ENCODE measurements at places on chromosomes 3 and 15.

- DNase-seq: no peak
These were observed 3.4 kb upstream of the MGLL start for GRCh38 chr3:127825756-127826155.

- no peak for DNase-seq
These were observed 130.8 kb downstream of the SNRK start for GRCh38 chr3:43417133-43417532.

GRCh38 chr3:119297169-119297568 lies 3.0 kb downstream of the ARHGAP31 start:
- DNase-seq: no peak

DNA sequence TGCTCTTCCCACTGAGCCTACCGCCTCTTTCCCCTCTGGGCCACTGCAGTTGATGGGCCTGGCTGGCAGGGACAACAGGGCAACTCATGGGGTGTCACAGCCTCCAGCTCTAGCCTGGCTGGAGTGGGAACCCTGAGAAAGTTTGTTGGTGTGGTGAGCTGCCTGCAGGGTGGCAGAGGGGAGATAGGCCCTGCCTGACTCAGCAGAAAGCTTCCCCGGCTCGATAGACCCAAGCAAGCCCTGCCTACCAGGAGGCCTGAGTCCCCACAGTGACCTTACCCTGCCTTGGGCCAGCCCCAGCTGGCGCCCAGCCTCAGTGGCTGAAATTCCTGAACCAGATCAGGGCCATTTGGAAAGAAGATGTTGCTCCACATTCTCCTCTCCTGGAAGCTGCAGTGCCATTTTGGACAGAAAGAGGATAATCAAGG lies 29.4 kb downstream of the ABTB1 start:
- DNase-seq: no peak

GRCh38 chr3:61724183-61724582 lies 162.8 kb downstream of the PTPRG start:
- no peak for DNase-seq

- no peak for DNase-seq
These were observed 46.2 kb downstream of the NOX5 start for GRCh38 chr15:69060744-69061143.

DNA sequence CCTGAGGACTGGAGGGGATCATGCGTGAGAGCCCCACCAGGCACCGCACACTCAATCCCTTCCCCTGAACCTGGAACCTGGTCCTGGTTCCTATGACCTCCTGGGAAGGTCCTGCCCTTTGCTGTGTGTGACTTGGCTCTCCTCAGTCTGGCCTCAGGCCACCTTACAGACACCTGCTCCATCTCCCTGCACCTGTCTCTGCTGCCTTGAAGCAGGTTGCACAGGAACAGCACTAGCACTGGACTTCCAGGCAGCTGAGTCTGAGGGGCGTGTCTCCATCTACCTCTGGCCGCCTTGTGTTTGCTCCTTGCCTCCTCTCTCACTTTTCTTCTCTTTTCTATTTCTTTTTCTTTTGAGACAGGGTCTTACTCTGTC lies 15.4 kb downstream of the PSTPIP1 start:
- DNase-seq: no peak

DNA sequence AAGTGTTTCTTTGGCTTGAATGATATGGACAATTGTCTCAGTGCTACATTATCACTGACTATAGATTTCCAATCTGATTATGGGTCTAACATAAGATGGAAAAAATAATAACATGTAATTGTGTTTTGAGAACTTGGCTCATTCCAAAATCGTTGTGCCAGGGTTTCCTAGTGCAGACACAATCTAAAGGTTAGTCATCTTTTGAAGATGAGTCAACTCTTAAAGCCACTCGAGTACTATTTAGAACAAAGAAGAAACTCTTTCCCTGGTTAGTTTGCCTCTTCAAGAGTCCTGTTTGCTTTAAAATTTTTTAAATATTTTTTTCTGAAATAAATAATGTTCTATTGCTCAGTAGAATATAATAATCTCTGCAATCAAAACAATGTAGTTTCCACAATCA lies 301.0 kb downstream of the CADM2 start:
- no peak for DNase-seq

- DNase-seq: no peak
These were observed 448.6 kb downstream of the ERC2 start for GRCh38 chr3:56019490-56020146.

GRCh38 chr3:46447228-46447985 lies 17.3 kb downstream of the LTF start:
- DNase-seq: no peak

- DNase-seq: no peak
These were observed 22.9 kb downstream of the LCTL start for GRCh38 chr15:66542896-66543295.

DNA sequence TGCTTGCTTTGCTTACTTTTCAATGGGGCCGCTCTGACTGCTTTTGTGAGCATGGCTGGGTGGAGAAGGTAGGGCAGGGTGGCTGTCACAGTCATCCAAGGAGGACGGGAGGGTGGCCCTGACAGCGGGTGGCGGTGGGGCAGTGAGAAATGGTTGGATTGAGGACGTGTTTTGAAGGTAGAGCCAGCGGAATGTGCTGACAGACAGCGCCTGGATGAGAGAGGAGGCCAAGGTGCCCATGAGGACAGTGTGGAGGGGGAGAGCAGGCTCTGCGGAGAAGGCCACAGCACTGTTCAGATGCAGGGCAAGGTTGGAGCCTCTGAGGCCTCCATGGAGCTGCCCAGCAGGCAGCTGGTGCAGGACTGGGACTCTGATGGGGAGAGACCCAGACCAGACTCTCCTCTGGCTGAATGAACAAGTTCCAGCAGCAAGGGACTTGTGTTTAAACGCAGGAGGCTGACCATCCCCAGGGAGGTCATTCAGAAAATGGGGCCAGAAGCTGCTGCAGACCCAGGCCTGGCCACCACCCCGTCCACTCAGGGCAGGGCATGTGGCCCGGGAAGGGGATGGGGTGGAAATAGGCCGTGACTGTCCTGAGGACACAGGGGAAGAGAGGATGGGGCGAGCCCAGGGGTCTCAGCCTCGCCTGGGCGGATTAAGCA lies 120.3 kb upstream of the PRR20G start:
- no peak for DNase-seq
